Activated CD4-positive, CD25-positive, alpha-beta regulatory T cell treated with anti-CD3 and anti-CD28 coated beads, Interleukin-2, amount 50 U/mL, for 72 hours (primary cell): ENCODE measurements at places on chromosomes 2 and 18.

GRCh38 chr18:38709122-38709521 is 1143.5 kb upstream of the CELF4 start:
- no peak for DNase-seq

DNA sequence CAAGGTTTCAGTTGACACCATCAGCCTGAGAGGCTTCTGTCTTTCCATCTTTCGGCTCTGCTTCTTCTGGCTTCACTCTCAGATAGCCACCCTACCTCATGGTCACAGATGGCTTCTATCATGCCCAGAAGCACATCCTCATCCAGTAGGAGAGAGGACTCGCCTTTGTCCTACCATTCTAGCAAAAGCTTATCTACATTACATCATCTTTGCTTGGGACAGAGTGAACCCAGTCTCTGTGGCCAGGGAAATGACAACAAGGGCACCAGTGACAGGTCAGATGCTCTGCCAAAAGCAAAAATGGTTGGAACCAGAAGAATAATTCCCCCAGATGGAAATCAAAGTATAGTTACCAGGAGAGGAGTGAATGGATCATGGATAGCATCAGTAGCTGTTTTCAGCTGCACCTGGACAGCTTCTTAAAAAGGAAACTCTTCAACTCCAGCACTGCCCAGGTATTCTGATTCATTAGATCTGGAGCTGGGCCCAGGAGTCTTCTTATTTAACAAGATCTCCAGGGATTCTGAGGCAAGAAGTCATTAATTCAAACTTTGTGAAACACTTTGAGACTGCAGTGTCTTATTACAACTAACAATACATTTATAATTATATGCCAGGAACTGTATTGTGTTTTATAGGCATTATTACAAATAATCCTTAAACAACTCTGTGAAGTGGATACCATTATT is 257.7 kb upstream of the UBE2E3 start:
- DNase-seq = no peak

DNA sequence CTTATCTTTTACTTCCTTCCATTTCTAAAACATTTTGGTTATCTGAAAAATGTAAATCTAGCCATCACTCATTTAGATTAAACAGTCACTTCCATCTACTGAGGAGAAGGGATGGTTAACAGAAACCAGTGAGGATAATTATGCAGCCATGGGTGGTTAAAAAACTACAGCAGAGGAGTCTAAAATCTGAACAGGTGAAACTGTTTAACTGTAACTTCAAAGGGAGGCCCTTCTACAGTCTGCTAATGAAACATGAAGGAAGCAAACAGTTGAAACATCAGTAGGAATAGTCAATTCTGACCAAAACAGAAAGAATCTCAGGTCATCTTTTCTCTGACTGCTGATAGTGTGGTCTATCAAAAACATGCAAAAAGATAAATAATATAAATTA is 71.0 kb downstream of the DTNB start:
- DNase-seq = no peak

DNA sequence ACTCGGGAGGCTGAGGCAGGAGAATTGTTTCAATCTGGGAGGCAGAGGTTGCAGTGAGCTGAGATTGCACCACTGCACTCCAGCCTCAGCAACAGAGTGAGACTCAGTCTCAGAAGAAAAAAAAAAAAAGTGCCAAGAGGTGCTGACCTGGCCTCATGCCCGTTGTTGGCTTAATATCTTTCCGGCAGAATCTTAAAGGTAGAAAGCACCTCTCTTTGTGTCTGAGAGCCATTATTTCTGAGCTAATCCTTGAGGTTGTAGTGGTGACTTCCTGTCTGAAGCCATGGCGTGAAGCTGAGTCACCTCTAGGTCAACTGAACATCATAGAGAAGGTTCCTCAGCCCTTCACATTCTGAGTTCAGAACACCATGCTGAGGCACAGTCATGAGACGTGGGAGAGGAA is 60.4 kb downstream of the WDSUB1 start:
- no peak for DNase-seq

GRCh38 chr2:46369783-46370182 is 72.6 kb downstream of the EPAS1 start:
- no peak for DNase-seq

- no peak for DNase-seq
These were observed 120.5 kb downstream of the AGAP1 start for GRCh38 chr2:235614176-235614860.

- no peak for DNase-seq
These were observed 258.8 kb downstream of the GBX2 start for GRCh38 chr2:235909358-235909757.

DNA sequence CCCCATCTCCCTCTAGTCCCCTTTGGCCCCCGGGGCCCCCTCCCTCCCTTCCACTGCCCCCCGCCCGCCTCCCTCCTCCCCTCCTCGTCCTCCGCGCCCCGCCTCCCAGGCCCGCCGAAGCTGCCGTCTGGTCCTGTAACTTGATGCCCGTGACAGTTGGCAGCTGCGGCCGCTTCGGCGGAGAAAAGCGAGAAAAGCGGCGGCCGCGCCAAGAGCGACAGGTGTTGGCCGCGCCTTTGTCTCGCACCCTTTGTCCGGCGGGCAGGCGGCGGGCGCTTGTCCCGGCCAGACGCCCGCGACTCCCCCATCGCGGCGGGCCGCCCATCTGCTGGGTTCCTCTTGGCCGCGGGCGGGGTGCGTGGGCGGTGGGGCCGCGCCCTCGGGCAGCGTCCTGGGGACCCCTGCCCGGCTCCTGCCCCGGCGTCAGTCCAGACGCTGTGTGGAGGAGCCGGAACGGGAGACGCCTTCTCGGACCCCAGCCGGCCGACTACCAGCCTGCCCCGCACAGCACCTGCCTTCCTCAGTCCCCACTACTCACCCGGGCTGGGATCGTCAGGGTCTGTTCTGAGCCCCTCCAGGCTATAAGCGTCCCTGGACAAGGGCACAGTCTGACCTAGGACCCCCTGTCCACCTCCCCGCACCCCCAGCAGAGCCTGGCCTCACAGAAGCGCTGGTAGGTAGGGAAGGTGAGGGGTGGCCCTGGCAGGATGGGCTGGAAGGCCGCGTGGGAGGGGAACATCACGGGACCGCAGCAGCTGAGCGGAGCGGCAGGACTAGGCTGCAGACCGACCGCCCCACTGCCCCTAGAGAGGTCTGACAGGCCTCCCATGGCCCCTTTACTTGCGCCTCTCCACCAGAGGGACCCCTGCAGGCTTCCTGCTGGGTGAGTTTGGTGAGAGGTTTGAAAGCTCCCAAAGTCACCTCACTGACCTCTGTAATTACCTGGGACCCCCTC is 1.2 kb upstream of the HES6 start:
- DNase-seq = no peak

DNA sequence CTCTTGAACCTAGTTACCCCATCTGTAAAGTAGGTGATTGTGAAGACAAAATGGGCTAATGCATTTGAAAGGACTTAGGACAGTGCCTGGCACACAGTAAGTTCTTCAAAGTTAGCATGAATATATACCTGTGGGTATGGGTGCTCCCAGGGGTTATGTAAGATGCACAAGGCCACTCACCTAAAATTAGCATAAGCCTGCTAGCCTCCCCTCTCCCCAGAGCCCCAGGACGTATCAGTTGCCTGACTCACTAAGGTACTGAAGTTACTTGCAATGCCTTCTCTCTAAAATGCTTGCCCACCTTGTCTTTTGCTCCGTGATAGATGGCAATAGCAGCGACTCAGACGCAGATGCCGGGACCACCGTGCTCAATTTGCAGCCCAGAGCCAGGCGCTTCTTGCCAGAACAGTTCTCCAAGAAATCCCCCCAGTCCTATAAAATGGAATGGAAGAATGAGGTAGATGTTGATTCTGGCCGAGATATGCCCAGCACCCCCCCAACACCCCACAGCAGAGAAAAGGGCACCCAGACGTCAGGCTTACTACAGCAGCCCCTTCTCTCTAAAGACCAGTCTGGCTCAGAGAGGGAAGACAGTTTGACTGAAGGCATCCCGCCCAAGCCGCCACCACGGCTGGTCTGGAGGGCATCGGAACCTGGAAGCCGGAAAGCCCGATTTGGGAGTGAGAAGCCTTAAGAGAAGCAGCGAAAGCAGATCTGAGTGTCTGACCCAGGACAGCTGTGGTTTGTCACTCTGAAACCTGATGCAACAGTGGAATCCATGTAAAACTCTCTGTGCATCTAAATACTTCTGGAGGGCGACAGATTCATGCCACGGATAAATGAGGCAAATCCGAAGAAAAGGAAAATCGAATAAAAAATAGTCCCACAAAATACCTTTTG is 53.8 kb upstream of the TMEM182 start:
- no peak for DNase-seq

DNA sequence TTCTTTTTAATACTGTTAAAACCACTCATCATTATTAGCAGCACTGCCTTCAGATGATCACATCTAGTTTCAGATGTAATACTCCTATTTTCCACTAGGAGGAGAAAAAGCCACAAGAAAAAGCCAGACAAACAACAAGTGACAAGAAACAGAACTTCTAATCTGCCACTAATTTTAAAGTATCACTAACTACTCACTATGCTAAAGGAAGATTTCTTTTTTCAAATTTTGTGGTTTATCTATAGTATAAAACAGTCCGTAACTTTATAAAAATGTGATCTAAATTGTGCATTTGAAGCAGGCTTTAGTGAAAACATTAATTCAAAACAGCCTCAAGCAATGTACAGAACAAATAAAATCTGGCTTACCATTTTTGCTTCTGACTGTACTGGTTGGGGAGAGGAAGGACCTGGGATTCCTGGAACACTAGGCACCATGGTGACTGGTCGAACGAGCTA is 56.8 kb downstream of the ATF2 start:
- DNase-seq = no peak

- peak; percentile 12 for DNase-seq
These were observed 6.4 kb downstream of the HDAC4 start for GRCh38 chr2:239394346-239394945.

DNA sequence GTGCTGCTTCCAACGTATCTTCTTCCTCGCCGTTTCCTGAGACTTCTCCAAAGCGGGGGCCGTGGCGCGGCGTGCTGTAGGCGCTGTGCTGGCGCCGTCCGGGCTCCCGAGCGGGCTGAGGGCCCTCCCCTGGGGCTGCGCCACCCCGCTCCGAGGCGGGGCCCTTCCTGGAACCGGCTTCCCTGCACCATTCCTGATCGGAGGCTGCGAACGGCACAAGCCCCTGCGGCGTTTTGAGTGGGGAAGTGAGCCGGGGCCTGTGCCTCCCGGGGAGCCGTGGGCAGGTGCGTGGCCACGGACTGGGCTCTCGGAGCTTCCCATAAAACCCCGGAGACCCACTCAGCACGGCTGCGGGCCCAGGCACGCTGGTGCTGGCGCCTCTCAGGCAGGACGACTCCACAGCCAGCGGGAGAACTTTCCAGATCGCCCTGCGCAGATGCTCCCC is 74.7 kb downstream of the PSMG2 start:
- DNase-seq = no peak

- DNase-seq = no peak
These were observed 358.9 kb downstream of the TNS1 start for GRCh38 chr2:217643789-217644301.

DNA sequence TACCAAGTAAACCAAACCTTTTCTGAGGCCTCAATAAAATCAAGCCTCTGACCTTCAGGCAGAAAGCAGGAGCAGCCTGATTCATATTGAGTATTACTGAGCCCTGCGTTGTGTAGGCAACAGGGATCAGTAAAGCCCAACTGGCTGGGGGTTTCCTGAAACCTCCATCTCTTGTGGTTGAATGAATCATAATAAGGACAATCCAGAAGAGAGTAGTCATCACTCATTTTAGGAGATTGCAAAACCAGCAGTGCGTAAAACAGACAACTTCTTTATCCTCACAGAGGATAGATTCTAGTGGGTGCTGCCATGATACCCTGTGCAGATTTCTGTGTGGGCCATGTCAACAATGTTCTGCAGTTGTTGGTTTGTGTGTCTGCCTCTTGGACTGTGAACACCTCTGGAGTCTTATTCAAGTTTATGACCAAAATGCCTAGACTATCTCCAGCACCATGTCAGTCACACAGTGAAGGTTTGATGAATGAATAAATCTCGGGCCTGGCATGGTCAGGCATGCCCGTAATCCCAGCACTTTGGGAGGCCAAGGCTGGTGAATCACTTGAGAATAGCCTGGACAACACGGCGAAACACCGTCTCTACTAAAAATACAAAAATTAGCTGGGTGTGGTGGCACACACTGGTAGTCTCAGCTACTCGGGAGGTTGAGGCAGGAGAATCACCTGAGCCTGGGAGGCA is 51.8 kb upstream of the RAB27B start:
- DNase-seq = no peak

DNA sequence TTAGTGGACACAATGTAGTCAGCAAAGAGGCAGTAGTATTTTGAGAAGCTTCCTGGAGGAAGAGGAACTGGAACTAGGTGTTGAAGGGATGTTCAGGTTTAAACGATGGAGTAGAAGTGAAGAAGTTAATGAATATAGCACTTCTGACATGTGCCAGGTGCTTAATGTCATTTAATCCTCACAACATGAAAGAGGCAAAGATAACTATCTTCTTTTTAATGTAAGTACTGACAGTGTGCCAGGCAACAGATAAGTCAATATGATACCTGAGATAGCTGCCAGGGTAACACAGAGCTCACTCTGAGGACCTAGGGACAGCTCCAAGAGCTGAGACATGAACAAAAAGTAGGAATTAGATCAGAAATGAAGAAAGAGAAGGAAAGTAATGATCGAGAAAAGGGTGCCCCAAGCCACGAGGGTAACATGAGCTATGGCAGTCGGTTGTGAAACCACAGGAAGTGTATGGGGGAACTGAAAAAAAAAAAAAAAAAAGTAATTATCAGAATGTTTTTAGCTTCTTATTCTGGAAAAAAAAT is 140.7 kb downstream of the RNF144A start:
- no peak for DNase-seq

DNA sequence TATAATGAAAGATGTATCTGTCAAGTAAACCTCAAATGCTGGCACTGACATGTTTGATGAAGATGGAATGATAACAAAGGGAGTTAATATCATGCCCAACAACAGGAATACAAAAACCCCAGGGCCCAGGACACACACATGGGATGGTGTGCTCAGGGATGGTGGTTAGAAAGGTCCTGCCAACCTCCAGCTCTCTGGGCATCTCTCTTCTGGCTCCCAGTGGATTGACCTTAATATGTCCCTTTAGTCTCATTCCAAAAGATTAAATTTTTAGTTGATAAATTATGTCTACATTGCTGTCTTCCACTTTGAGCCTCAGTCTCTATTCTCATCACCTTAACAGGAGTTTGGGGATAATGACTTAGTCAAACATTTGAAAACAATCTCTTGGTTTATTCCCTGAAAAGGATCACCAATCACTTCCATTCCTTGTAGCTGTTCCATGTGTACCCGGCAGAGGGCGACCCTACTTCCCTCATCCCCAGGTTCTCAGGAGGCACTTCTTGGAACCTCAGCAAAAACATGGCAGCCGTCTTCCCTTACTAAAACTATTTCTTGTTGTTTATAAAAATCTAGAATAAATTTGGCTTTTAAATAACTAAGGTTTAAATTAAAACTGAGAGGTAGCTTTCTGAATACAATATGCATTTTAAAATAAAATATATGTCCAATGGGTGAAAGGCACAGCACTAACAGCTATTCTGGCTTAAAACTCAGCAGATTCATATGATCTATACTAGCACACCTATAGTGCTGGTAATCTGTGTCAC is 29.6 kb downstream of the MCEE start:
- peak; percentile 37 for DNase-seq
